ENCODE measurements at places on chromosomes 7 and 10.

DNA sequence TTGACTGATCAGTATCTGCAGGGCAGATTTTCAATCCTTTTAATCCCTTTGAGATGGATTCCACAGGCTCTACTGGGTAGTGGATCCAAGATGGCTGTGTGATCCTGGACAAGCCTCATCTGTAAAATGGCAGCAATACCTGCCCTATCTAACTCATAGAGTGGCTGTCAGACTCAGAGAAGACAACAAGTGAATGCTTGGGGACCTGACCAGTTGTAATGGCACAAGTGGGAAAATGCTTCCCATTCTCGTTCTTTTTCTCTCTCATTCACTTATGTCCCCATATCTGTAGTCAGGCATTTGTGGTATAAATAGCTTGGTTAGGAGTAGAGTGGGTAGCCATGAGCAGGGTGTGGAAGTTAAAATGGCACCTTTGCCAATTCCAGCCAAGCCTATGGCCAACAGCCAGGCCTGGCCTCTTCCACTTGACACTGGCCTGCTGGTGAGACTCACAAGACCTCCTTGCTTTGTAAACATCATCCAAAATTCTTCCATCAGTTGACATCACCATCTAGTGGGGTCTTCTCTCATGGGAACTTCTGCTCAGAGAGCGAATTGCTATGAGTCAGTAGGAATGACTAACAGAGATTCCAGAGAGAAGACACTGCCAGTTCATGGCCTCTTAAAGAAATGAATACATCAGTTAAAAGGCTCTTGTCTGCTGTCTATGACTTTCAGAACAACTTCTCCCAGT lies 150.1 kb downstream of the PLPP4 start:
- no peak for DNase-seq

- no peak for DNase-seq
These were observed 122.5 kb upstream of the ANKRD1 start for GRCh38 chr10:91043173-91043910.

DNA sequence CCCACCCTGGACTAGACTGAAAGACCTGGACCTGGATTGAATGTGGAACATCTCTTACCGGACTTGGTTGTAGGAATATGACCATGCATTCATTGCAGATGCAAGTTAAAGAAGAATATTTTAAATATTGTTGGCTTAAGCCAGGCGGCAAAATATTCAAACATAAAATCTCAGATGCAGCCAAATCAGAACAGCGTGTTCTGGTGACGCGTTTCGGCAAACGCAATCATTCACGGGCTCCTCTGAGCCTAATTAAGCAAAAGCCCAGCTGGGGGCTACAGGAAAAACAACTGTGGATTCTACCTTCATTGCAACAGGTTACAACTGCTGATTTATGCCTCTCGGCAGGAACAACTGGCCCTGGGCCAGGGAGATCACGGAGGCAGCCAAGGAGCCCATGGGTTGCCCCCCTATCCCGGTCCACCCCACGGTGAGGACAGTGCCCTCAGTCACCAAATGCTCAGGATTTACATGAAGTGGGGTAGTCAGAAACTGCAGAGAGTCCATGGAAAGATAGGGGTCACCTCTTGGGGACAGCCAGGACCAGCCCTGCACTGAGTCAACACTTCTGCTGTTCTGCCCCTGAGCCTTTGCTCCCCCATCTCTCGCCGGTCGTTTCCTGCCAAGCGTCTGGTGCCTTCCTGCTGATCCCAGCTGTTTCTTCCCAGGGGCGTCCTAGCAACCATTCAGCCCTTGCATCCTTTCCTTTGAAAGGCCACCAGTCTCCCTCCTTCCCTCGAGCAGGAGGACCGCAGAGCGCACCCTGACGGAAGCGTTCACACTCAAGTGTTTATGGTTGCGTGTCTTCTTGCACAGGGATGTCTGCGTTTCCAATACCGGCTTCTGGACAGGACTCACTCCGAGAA lies 64.4 kb upstream of the SFMBT2 start:
- DNase-seq, result peak; percentile 9

DNA sequence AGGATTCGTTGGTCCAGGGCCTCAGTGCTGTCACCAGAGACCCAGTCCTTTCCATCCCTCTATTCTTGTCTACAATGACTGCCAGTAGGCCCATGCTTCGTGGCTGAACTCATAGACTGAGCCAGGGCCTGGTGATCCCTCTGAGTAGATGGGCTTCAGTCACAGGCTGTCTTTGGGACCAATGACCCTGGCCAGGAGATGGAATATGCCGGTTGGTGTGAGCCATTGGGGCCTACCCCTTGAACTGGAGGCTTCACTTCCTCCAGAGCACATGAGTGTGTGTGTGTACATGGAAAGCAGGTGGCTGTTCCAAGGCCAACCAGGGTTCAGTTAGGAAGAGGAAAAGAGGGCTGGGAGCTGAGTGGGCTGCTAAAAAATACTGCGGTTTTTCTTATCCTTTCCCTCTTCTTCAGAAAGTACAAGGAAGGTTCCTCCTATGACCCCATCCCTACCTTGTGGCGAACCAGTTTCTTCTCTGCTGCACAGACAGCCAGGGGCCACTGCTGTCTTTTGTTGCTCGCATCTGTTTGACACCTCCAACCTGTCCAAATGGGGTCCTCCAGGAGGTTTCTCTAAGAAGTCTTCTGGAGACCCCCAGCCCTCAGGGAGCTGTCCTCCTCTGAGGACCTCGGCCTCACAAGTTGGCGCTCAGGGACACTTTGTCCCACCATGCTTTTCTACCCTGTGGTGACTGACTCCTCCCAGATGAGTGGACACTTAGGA lies 36.6 kb downstream of the ADRA2A start:
- DNase-seq, result no peak

- DNase-seq, result no peak
These were observed 148.4 kb downstream of the TNS3 start for GRCh38 chr7:47433564-47433895.

- DNase-seq, result no peak
These were observed 23.3 kb upstream of the HSPA12A start for GRCh38 chr10:116765648-116766081.

DNA sequence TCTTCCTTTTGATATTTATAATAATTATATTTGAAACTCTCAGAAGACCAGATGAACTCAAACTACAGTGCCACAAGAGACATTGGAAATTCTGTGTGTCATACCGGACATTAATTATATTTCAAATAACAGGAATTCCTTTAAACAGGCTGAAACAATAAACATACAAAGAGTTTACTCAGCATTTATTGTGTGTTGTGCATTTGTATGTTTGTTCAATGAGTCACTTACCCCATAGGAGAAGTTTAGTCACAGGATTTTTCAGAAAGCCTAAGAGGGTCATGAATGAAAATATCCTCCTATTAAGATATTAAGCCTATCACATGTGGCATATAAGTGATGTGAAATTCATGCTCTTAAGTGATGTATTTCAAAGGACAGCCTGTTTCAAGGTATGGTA lies 566.8 kb downstream of the CNTNAP2 start:
- no peak for DNase-seq

GRCh38 chr7:26633557-26633956 lies 230.8 kb downstream of the SKAP2 start:
- no peak for DNase-seq

DNA sequence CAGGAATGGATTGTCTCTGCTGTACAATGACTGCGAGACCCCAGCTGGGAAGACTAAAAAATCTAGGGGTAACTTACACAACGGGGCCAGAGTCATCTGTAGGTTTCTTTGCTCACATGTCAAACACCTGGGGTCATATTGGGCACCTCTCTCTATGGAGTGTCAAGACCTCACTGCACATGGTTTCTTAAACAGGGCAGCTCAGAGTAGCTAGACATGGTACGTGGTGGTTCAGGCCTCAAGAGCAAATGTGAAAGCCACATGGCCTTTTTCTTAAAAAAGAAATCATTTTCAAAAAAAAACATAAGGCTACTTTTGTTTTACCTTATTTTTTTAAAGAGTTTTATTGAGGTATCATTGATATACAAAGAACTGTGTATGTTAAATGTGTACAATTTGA lies 162.2 kb upstream of the ITGB1 start:
- DNase-seq, result no peak

DNA sequence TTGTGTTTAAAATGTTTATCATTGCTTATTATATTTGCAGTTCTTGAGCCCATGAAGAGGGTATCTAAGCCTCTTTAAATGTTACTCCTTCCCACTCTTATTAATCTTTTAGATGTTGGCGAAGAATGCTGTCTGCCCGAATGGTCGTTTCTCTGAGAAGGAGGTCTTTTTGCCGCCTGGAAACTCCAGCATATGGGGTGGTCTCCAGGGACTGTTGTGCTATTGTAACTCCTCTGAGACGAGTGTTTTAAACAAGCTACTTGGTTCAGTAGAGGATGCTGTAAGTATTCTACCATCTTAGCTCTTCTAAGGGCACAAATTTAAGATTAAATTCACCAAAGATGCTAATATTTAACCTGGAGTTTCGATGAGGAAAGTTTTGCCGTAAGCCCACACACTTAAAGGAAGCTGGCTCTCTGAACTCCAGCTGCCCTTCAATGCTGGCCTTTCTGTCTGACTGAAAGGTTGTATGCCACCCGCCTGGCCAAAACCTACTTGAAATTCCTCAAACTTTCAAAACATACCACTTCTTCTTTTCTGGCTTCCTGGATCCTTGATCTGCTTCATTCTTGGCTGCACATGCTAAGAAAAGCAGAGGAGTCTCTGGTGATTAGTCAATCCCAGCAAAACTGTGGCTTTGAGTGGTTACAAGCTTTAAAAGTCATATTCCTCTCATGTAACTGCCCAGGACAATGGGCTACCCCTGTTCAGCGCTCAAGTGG lies 74.7 kb downstream of the ABCA13 start:
- no peak for DNase-seq

- DNase-seq, result no peak
These were observed 11.5 kb downstream of the PPIF start for GRCh38 chr10:79358811-79359210.

DNA sequence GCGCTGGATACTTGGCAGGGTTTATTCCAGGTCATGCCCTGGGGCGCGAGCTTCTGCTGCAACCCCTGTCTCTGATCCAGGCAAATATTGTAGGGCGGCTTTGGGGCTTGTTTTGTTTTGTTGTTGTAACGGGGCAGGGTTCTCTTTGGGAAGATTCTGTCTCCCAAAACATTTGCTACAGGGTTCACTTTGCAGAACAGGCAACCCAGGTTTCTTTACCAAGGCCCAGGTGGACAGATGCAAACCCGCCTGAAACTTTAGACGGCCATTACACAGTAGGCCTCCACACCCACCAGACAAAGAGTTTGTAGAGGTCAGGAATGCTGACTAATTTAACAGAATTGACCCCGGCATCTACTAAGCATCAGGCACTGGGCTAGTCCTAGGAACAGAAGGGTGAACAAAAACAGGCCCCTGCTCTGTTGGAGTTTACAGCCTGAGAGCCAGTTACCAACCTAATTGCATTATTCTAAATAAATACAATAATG lies 567 bp upstream of the CDCA7L start:
- DNase-seq, result no peak

- DNase-seq, result no peak
These were observed 92.2 kb downstream of the SEMA3C start for GRCh38 chr7:80826520-80827238.

- no peak for DNase-seq
These were observed 909.3 kb downstream of the SORCS1 start for GRCh38 chr10:106255111-106255678.

GRCh38 chr10:49418328-49418727 lies 22.4 kb upstream of the DRGX start:
- DNase-seq, result no peak

GRCh38 chr10:82826132-82826531 lies 951.1 kb downstream of the NRG3 start:
- DNase-seq, result no peak

- DNase-seq, result no peak
These were observed 31.5 kb downstream of the UNC5B start for GRCh38 chr10:71243756-71244395.

DNA sequence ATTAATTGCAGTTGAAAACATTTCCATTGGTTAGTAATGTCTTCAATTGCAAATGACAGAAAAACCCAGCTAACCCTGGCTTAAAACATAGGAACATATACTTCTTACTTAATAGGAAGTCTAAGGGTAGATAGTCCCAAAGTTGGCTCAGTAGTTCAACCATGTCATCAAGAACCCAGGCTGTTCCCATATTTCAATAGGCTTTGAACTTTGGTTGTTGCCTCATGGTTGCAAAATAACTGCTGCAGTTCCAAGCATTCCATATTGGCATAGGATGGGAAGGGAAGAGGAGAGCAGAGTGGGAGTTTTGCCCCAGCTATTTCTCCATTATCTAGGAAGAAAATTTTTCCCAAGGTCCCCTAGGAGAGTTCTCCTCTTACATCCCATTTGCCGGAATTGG lies 81.4 kb upstream of the EEPD1 start:
- DNase-seq, result no peak

DNA sequence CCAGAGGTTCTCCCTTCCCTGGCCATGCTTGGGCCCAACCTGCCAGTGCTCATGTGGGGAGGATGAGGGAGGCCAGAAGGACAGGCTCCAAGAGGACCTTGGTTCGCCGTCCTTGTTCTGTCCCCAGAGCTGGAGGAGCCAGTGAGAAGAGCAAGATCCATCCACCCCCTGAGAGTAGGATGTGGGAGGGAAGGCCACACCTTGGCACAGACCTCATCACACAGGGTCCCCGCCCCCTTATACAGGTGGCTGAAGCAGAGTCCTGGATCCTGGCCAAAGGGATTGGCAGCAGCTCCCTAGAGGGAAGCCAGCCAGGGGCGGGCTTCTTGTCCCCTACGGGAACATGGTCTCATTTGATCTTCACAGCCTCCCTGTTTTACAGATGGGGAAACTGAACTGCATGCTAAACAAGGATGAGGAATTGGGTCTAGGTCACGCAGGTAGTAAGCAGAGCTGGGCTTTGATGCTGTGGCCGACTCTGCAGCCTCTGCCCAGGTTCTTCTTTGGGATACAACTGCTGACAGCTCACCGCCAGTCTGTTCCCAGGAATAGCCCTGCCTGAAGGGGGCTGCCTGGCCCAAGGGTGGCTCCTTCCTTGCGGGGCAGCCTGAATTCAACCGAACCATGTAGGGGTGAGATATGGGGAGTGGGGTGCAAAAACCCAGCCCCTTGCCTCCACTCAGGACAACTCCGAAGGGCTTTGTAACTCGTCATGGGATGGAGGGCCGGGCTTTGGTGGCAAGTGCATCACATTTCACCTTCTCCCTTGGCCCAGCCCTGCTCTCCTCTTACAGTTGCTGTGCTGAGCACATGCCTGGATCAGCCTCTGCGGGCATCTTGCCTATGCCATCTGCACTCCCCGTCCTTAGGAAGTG lies 62.2 kb upstream of the KDM7A start:
- DNase-seq, result no peak

DNA sequence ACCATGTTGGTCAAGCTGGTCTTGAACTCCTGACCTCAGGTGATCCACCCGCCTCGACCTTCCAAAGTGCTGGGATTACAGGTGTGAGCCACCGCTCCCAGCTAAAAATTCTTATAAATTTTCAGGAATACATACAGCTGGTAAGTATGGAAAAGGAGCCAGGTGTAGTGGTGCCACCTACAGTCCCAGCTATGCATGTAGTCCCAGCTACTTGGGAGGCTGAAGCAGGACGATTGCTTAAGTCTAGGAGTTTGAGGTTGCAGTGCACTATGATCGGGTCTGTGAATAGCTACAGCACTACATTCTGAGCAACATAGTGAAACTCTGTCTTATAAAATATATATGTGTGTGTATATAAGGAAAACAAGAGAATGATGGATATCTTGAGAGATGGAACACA lies 19.0 kb downstream of the LDB1 start:
- no peak for DNase-seq

All from neural crest cell (in vitro differentiated cells).